ENCODE measurements at places on chromosomes 2 and 18. TPM values are rescaled to one million over a fixed set of nuclear protein-coding genes. Genes with fewer than 3 reads are reported as not detected.
A peak's percentile ranks its signal among the peaks of the same experiment; 100 is the strongest.

Gene LINC00305
- total RNA-seq: not detected

Gene PCARE
- not detected for total RNA-seq

Gene GPATCH11
- total RNA-seq: 15.5 TPM

- H3K4me3 ChIP-seq: no peak overlapping the region
- H3K27ac ChIP-seq: no peak overlapping the region
- DNase-seq: no peak
- H3K36me3 ChIP-seq: no peaks in the 10 kb centered on the region
Observed at GRCh38 chr2:59484673-59485072, 1068.8 kb downstream of the BCL11A start.

DNA sequence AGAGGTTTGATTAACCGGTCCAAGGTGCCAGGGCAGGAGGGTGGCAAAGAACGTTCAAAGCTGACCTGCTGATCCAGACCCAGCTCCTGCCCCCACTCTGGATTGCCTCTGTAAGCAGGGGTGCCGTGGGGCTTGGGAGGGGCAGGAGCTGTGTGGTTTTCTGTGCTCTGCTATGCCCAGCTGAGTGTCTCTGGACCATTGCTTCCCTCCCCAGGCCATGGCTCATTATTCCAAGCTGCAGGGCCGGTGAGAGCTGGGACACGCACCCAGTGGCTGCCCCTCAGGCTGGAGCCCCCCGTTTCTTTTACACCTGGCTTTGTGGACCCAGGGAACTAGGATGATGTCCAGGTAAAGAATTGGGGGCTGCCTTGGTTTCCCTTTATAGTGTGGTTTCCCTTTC is 238.4 kb upstream of the HS6ST1 start:
- DNase-seq: no peak
- no peak overlapping the region for H3K27ac ChIP-seq
- H3K27me3 ChIP-seq: no peaks in the 10 kb centered on the region
- no peak overlapping the region for H3K4me3 ChIP-seq
- no peaks in the 10 kb centered on the region for H3K4me1 ChIP-seq
- no peaks in the 10 kb centered on the region for H3K36me3 ChIP-seq

GRCh38 chr2:200406379-200406778 is 99.9 kb downstream of the SPATS2L start:
- H3K27ac ChIP-seq: peak overlapping the region; percentile 95
- H3K4me1 ChIP-seq: peaks cover 65% of the 10 kb centered on the region
- no peak for DNase-seq

- peaks cover 5% of the 10 kb centered on the region for H3K36me3 ChIP-seq
- no peak overlapping the region for H3K27ac ChIP-seq
- H3K4me1 ChIP-seq: no peaks in the 10 kb centered on the region
- H3K27me3 ChIP-seq: no peaks in the 10 kb centered on the region
- H3K4me3 ChIP-seq: no peak overlapping the region
Observed at GRCh38 chr2:30588994-30589393, 141.9 kb downstream of the LCLAT1 start.

- no peak overlapping the region for H3K4me3 ChIP-seq
- peak; percentile 22 for DNase-seq
- H3K36me3 ChIP-seq: no peaks in the 10 kb centered on the region
- no peak overlapping the region for H3K27ac ChIP-seq
Observed at GRCh38 chr2:2836343-2837070, 505.4 kb upstream of the MYT1L start.
